ENCODE measurements at places on chromosomes 4 and X. TPM values are rescaled to one million over a fixed set of nuclear protein-coding genes. Genes with fewer than 3 reads are reported as not detected.

GRCh38 chr4:137707102-137707620 lies 174.9 kb upstream of the PCDH18 start:
- DNase-seq, result no peak
- H3K36me3 ChIP-seq, result no peaks in the 10 kb centered on the region
- no peak overlapping the region for H3K27ac ChIP-seq
- no peak overlapping the region for H3K4me3 ChIP-seq
- no peaks in the 10 kb centered on the region for H3K4me1 ChIP-seq

GRCh38 chr4:75552452-75552851 lies 3.4 kb upstream of the ODAPH start:
- no peak overlapping the region for H3K27ac ChIP-seq
- H3K4me1 ChIP-seq, result peaks cover 4% of the 10 kb centered on the region
- H3K27me3 ChIP-seq, result no peaks in the 10 kb centered on the region
- no peak overlapping the region for H3K4me3 ChIP-seq
- DNase-seq, result no peak
- H3K36me3 ChIP-seq, result no peaks in the 10 kb centered on the region

GRCh38 chr4:85812776-85813175 lies 337.8 kb downstream of the ARHGAP24 start:
- no peak overlapping the region for H3K27ac ChIP-seq
- H3K36me3 ChIP-seq, result no peaks in the 10 kb centered on the region
- no peak for DNase-seq
- no peaks in the 10 kb centered on the region for H3K27me3 ChIP-seq

- H3K27ac ChIP-seq, result no peak overlapping the region
- H3K4me1 ChIP-seq, result 0 out of 2 replicates have a peak, but pooled peaks cover 4% of the 10 kb centered on the region
- no peak for DNase-seq
Observed at GRCh38 chrX:153620576-153620975, 21.6 kb upstream of the CCNQ start.

GRCh38 chr4:139873111-139873860 lies 207.7 kb downstream of the MGST2 start:
- H3K4me1 ChIP-seq, result no peaks in the 10 kb centered on the region
- H3K4me3 ChIP-seq, result no peak overlapping the region
- H3K36me3 ChIP-seq, result no peaks in the 10 kb centered on the region
- DNase-seq, result no peak
- no peak overlapping the region for H3K27ac ChIP-seq
- H3K27me3 ChIP-seq, result no peaks in the 10 kb centered on the region

GRCh38 chrX:99142745-99143144 lies 1267.3 kb downstream of the PCDH19 start:
- no peaks in the 10 kb centered on the region for H3K36me3 ChIP-seq
- H3K4me3 ChIP-seq, result no peak overlapping the region
- H3K4me1 ChIP-seq, result no peaks in the 10 kb centered on the region

Gene GBA3
- total RNA-seq, result 0.37 TPM

- H3K4me3 ChIP-seq, result no peak overlapping the region
- no peaks in the 10 kb centered on the region for H3K4me1 ChIP-seq
- no peak for DNase-seq
- H3K36me3 ChIP-seq, result no peaks in the 10 kb centered on the region
Observed at GRCh38 chrX:140815868-140816267, 106.3 kb downstream of the LINC00632 start.

- H3K4me1 ChIP-seq, result no peaks in the 10 kb centered on the region
- DNase-seq, result no peak
- H3K27me3 ChIP-seq, result no peaks in the 10 kb centered on the region
- no peak overlapping the region for H3K4me3 ChIP-seq
Observed at GRCh38 chrX:153515435-153515834, 2.0 kb upstream of the ATP2B3 start.

Gene SAT1
- 155 TPM for total RNA-seq

Gene GIMD1
- total RNA-seq, result not detected

Gene ASB9
- 8.3 TPM for total RNA-seq

Gene EIF1AX
- total RNA-seq, result 144 TPM

Gene LINC00632
- not detected for total RNA-seq

- H3K27me3 ChIP-seq, result no peaks in the 10 kb centered on the region
- DNase-seq, result no peak
- no peaks in the 10 kb centered on the region for H3K36me3 ChIP-seq
- H3K27ac ChIP-seq, result no peak overlapping the region
Observed at GRCh38 chr4:140789759-140790158, 33.6 kb upstream of the TBC1D9 start.

DNA sequence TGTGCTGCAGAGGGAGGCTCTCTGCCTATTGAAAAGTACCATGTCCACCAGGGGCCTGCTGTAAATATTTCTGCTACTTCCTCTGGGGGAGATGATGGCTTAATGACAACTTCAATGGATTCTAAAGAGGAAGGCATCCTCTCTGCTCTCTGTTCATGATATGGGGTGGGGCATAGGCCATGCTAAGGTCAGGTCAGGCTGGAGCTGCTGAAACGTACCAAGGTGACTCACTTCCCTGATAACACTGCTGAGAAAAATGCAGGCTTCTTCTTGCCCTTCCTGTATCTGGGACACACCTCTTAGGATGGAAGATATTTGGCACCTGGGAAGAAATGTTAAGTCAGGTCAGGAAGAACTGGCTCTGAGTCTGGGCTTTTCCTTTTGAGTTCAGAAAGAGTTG lies 31.5 kb downstream of the HS3ST1 start:
- H3K27ac ChIP-seq, result no peak overlapping the region
- peaks cover 7% of the 10 kb centered on the region for H3K4me1 ChIP-seq
- peak; percentile 12 for DNase-seq
- H3K27me3 ChIP-seq, result no peaks in the 10 kb centered on the region

- H3K27me3 ChIP-seq, result no peaks in the 10 kb centered on the region
- DNase-seq, result no peak
- peaks cover 29% of the 10 kb centered on the region for H3K4me1 ChIP-seq
- no peak overlapping the region for H3K4me3 ChIP-seq
- H3K27ac ChIP-seq, result no peak overlapping the region
Observed at GRCh38 chr4:16025268-16025667, 58.6 kb downstream of the PROM1 start.

DNA sequence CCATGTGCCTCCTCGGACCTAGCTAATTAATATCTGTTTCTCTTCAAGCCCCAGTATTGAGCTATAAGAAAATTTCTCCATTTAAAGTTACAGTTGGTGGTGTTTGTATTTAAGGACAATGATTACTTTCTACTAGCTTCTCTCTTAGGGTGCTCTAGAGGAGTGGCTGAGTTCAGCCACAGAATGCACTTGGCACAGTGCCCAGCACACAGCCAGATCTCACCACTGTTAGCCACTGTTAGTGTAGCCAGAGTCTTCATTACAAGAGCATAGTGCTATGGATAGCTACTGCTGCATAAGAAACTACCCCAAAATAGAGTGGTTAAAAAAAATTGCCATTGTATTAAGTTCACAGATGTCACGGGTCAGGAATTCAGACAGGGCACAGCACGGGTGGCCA lies 421.3 kb downstream of the BCOR start:
- H3K27me3 ChIP-seq, result no peaks in the 10 kb centered on the region
- H3K4me3 ChIP-seq, result no peak overlapping the region
- H3K4me1 ChIP-seq, result no peaks in the 10 kb centered on the region
- no peak overlapping the region for H3K27ac ChIP-seq
- no peaks in the 10 kb centered on the region for H3K36me3 ChIP-seq

- no peaks in the 10 kb centered on the region for H3K36me3 ChIP-seq
- H3K27me3 ChIP-seq, result no peaks in the 10 kb centered on the region
- H3K4me3 ChIP-seq, result no peak overlapping the region
- H3K4me1 ChIP-seq, result peaks cover 5% of the 10 kb centered on the region
- H3K27ac ChIP-seq, result no peak overlapping the region
- no peak for DNase-seq
Observed at GRCh38 chr4:159290321-159291030, 187.6 kb downstream of the RAPGEF2 start.

GRCh38 chrX:31608638-31609037 lies 536.8 kb upstream of the FTHL17 start:
- H3K4me3 ChIP-seq, result no peak overlapping the region
- no peaks in the 10 kb centered on the region for H3K36me3 ChIP-seq
- H3K27me3 ChIP-seq, result no peaks in the 10 kb centered on the region
- no peak overlapping the region for H3K27ac ChIP-seq

GRCh38 chr4:40837094-40837870 lies 87.5 kb downstream of the NSUN7 start:
- no peaks in the 10 kb centered on the region for H3K27me3 ChIP-seq
- no peak overlapping the region for H3K27ac ChIP-seq
- DNase-seq, result no peak
- H3K4me1 ChIP-seq, result no peaks in the 10 kb centered on the region
- no peak overlapping the region for H3K4me3 ChIP-seq
- H3K36me3 ChIP-seq, result peaks cover 2% of the 10 kb centered on the region

- H3K4me3 ChIP-seq, result no peak overlapping the region
- H3K27ac ChIP-seq, result no peak overlapping the region
- no peaks in the 10 kb centered on the region for H3K27me3 ChIP-seq
- no peaks in the 10 kb centered on the region for H3K36me3 ChIP-seq
- DNase-seq, result no peak
- no peaks in the 10 kb centered on the region for H3K4me1 ChIP-seq
Observed at GRCh38 chr4:48299560-48299959, 29.9 kb upstream of the TEC start.

- H3K4me3 ChIP-seq, result no peak overlapping the region
- no peak overlapping the region for H3K27ac ChIP-seq
- no peaks in the 10 kb centered on the region for H3K36me3 ChIP-seq
- H3K4me1 ChIP-seq, result no peaks in the 10 kb centered on the region
Observed at GRCh38 chrX:34197946-34198345, 65.8 kb upstream of the FAM47A start.

Gene MAOB
- 0.34 TPM for total RNA-seq

Gene SGCB
- 6.5 TPM for total RNA-seq

Gene GCNA
- total RNA-seq, result 2.8 TPM

Gene DCAF8L1
- total RNA-seq, result not detected

Gene PGAM4
- total RNA-seq, result not detected

GRCh38 chr4:36385951-36386571 lies 104.6 kb downstream of the DTHD1 start:
- no peak overlapping the region for H3K4me3 ChIP-seq
- DNase-seq, result no peak
- H3K27me3 ChIP-seq, result no peaks in the 10 kb centered on the region

All from Caco-2 (cell line).